ENCODE measurements at places on chromosomes 1 and 21.

DNA sequence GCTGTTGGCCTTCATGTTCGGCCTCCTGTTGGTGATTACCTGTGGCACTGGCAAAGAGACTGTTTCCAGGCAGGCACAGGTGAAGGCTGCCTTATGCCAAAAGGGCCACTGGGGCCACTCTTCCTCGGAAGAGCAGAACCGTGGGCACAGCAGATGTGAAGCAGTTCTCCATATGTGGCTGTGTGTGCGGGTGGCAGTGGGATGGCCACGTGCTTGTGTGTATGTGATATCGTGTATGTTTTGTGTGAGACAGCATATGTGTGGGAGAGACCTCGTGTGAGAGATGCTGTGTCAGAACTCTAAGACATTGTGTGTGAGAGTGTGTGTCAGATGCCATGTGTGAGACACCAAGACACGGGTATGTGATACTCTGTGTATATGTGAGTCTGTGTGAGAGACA lies 53.4 kb upstream of the KDM4A start:
- DNase-seq: no peak

DNA sequence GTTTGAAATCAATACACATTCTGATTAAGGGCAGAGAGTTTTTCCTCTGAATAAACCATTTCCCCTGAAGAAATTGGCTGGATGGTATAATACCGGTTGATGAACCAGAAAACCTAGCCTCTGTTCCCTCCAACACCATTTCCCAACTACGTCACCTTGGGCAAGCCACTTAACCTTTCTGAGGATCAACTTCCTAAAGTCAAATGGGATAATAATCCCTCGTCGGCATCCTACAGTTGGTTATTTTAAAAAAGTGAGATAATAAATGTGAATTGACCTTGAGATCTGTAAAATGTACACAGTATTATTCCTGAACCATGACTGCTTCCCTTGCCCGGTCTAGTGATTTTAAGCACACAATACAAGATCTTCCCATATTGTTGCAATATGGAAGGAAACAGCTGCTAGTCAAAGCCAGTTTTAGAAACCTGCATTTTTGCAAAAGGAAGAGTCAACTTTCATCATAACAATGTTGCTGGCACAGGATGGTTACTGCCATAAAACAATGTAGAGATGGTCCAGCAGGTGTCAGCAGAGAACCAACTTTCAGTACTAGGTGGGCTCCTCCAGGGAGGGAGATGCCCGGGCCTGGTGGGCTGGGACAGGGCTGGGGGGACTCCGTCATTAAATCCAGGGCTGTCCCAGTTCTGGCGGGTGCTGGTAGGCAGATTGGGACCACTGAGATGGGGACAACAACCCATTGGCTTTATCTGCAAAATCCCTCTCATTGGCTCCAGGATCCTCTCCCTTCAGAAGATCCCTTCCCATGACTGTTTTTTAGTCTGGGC lies 5.2 kb upstream of the HLX start:
- DNase-seq: peak; percentile 74

GRCh38 chr1:172733815-172734214 lies 74.9 kb downstream of the FASLG start:
- peak; percentile 49 for DNase-seq

DNA sequence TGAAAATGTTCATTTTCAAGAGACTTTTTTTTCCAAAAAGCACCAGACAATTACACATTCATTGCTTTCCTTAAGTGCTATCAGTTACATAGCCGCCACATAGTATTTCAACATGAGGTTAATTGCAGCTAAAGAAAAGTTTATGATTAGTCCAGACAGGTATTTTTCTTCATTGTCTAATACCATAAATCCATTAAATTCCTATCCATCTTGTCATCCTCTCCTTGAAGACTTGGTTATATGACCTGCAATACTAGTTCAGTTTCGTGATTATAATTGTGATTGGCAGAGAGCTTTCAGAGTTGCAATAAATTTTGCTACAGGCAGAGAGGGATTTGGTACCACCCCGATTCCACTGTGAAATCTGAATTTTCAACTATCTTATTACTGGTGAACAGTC lies 437.7 kb downstream of the GPATCH2 start:
- no peak for DNase-seq

DNA sequence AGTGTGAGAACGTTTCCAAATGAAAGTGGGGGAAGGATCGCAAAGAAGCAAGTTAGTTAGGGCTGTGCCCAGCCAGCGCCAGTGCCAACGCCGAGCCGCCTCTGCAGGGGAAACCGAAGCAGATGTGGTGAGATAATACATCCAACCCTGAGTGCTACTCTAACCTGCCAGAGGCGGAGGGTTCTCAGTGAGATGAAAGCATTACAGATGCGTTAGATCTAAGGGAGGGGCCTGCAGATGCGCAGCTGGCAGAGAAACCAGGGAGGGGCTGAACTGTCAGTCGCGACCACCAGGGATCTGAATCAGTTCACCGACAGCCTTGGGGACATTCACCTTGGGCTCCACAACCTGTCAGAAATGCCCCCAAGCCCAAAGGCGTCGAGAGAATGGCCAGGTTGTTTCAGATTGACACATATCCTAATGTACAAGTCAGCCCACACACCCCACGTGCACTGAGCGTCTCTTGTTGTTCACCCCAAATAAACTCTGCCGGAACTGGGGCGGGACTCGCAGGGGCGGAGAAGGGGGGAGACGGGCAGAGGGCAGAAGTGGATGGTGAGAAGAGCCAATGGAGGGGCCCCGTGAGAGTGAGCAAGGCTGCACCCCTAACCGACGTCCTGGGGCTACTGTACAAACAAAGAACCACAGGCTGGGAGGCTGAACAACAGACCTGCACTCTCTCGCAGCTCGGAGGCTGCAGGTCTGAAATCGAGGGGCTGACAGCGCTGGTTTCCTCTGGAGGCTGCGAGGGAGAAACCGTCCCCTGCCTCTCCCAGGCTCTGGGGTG lies 8.7 kb upstream of the UMODL1 start:
- DNase-seq: peak; percentile 52

DNA sequence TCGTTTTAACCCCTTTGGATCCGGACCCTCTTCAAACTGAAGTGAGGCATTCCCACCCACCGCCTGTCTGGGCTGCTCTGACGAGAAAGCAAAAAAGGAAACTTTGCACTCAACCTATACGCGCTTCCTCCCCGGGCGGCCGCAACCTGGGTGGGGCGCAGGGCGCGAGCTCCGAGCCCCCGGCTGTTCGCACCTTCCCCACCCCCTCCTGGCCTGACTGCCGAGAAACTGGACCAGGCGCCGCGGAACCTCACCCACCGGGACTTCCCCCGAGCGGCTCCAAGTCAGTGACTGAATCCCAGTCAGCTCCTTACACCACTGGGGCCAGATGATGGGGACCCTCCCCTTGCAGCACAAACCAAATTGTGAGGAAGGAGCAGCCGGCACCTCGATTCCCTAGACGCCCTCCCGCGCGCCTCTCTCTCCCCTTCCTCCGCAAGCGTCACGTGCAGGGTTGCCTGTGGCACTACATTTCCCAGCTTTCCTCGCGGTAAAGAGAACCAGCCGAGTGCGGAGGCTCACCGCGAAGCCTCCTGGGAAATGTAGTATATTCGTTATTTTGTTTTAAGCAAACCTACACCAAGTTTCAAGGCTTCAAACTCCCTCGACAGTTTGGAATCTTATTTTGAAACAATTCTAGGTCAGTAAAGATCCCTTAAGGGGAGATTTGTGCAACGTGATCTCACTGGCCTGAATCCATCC lies at the start of gene RAB29:
Gene RAB29 (minus strand): TSS at position 468 of the 702 bp plus-strand sequence. CDS start 526 bp downstream, outside the sequence.
- DNase-seq: peak; percentile 89

DNA sequence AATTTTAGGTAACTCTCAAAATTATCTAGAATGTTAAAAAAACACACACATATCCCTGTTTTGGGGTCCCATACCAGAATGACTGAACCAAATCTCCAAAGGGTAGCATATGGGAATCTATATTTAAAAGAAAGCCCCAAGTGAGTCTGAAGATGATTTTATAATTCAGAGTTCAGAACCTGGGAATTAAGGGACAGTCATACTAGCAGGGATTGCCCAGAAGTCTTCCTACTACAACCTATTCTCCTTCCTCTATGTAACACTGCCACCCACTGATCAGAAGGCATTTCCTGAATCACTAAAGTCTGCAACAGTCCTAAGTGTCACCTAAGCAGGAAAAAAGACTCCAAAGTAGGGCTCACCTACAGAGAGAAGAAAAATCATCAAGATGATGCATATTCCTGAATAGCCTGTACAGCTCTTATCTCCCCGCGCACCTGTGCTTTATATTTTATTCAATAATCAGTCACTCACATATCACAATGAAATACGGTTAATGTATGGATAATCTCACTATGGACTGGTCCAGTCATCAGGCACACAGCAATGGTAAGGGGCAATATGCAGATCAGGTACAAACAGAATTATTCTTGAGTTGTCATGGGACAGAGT lies 4.9 kb downstream of the RGS1 start:
- peak; percentile 67 for DNase-seq

GRCh38 chr1:202329891-202330290 lies 11.8 kb downstream of the UBE2T start:
- DNase-seq: no peak

- DNase-seq: no peak
These were observed 90.0 kb downstream of the GLUL start for GRCh38 chr1:182301467-182302198.

DNA sequence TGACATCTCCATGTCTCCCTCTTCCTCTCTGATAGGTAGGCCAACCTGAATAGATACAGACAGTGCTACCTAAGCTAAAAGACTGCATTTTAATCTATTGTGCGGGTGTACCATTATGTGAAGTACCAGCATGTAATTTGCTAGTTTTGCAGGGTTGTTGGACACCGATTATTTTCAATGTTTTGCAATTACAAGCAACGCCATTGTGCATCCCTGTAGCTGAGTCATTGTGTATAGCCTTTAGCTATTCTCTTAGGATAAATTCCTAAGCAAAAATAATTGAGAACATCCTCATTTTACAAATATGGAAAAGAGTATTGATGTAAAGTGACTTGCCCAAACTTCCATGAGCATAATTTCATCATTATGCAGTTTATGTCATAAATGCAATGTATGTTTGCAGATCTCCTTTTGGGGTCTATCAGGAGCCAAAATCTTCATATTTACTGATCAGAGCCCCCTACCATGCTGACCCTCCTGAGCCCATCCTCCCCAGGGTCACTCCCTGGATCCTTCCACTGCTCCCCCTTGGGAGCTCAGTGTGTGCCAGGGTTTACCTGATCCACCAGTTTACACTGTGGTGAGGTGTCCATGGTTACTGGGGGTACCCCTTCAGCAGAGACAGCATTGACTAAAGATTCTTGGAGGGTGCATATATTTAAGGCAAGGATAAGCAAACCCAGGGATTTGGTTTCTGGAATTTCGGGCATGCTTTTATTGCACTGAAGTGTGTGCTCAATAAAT lies 80.6 kb downstream of the CCDC185 start:
- no peak for DNase-seq

DNA sequence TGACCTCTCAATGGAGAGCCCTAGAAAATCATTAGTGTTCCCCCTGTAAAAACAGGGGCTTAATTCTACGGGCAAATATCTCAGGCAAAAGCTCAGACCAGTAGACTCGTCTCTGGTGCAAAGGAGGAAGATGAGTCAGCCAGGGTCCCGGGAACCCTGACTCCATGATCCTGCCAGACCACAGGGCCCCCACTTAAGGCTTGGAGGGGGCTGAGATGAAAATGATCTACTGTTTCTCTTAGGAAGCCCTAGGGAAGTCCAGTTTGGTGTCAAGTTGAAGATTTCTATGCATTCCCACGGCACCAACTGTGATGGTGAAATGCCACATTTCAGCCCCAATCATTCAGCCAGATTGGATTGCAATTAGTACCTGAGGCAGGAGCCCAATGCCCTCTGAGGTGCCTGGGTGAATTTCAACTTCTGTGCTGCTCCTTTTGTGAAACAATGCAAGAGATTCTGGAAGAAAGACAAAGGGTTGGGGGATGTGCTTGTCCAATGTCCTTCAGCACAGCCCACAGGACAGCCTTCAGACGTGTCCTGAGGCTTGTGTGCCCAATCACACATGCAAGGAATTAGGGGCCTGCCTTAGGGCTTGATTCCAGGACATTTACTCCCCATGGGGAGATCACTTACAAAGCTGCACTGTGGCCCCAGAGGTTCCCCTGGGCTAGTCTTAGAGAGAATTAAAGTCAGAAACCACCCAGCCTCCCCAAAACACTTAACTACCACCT lies 18.1 kb downstream of the NAV1 start:
- no peak for DNase-seq

- no peak for DNase-seq
These were observed 119.1 kb upstream of the GALNT2 start for GRCh38 chr1:229947968-229948367.

GRCh38 chr1:152466217-152466616 lies 44.4 kb upstream of the LCE5A start:
- DNase-seq: no peak

DNA sequence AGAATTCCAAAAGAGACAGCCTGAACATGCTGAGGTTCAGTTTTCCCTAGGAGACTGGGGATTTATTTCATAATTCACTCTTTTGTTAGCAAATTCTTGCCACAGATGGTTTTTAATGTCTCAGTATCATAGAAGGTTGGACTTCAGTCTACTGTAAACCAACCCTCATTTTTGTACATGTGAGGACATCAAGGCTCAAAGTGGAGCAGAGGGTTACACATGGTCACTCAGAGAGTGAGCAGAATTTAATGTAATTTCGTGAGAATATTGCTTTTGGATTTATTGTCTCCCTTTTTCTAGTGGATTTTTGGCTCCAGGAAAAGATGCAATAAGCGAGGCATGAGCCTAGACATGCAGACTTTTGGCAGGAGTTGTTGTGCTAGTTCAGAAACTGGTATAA lies 210.8 kb upstream of the JUN start:
- DNase-seq: no peak

DNA sequence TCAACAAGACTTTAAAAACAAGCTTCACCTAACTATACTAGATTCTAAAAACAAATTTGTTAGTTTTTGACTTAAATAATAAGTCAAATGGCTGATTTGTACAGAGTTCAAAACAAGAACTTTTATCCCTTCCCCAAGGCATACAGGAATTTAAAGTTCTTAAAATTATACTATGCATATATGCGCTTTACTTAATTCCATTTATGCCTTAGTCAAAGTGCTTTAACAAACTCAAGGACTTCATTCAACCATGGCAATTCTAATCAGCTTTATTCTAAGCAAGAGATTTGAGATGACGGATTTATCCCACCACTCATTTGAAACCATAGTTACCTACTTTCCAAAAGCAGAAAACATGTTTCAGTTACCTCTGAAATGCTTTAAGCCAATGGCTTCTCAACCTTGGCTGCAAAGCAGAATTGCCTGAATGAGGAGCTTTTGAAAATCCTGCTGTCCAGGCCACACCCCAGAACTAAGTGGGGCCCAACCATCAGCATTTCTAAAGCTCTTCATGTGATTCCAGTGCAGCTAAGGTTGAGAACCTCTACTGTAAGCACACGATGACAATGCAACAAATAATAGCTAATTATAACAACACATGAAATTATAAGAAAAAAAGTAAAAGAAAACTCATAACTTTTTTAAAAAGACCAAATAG lies 44.6 kb downstream of the TTLL7 start:
- no peak for DNase-seq

Measured in inflammatory macrophage treated with lipopolysaccharide for 1 hour (primary cell).